ENCODE measurements at places on chromosomes 4 and X.

GRCh38 chr4:98430708-98431403, 169.7 kb downstream of the RAP1GDS1 start:
- DNase-seq, result no peak

DNA sequence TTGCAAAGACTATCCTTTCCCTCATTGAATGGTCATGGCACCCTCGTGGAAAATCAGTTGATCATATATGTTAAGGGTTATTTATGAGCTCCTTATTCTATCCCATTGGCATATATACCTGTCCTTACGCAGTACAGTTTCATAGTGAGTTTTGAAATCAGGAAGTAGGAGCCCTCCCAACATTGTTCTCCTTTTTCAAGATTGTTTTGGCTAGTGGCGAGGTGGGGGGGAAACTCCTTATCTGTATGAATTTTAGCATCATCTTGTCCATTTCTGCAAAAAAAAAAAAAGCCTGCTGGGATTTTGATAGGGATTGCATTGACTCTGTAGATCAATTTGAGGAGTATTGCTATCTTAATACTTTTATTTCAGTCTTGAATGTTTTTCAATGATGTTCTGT, 2.5 kb upstream of the USP9X start:
- DNase-seq, result no peak

GRCh38 chr4:147717878-147718277, 14.0 kb upstream of the ARHGAP10 start:
- DNase-seq, result no peak

GRCh38 chr4:56844802-56845580, 23.5 kb upstream of the SPINK2 start:
- no peak for DNase-seq

- no peak for DNase-seq
These were observed 457.9 kb downstream of the FAT4 start for GRCh38 chr4:125772680-125773079.

DNA sequence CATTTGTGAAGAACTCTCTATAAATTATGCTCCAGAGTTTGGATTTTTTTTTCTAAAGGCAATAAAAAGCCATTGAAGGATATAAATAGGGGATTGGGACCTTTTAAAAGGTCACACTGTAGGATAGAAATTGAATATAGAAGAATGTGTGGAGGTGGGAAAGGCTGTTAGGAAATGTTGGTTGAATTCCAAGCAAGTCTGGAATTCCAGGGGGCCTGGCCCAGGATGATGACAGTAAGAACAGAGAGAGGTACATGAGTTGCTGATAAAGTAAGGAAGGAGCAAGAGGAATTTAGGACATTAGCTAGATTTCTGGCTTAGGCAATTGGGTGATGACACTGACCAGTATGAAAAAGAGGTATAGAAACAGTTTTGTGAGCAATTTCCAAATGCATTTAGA, 95.4 kb upstream of the USP38 start:
- DNase-seq, result no peak

DNA sequence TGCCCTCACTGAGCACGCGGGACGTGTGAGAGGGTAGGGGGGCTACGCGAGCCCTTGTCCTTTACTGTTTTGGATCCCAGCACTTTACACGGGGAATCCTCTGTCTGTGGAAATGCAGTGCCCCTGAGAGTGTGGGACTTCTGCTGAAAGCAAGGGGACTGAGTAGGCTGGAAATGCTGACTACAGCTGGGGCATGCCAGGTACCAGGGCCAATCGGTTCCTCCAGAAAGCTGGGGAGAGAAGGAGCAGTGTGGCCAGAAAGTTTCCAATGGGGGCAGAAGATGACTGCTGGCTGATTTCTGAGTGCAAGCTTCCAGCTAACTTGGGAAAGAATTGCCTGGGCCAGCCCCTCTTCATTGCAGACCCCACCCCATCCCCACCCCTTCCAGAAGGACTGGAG, 1.5 kb downstream of the NHSL2 start:
- DNase-seq, result no peak

DNA sequence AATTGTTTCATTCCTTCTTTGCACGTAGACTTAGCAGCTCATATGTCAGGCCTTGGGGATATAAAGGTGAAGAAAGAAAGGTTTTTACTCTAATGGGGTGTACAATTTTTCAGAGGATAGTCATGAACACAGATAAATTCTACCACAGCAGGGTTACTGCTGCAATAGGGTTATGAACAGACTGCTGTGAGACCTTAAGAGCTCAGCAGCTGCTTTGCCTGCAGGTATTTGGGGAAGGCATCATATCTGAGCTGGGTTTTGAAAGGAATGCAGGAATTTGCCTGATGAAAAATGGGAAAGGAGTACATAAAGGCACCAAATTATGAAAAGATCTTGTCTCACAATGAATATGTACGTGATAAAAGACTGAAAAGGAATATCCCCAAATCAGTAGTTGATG, 128.9 kb downstream of the CEP135 start:
- no peak for DNase-seq

DNA sequence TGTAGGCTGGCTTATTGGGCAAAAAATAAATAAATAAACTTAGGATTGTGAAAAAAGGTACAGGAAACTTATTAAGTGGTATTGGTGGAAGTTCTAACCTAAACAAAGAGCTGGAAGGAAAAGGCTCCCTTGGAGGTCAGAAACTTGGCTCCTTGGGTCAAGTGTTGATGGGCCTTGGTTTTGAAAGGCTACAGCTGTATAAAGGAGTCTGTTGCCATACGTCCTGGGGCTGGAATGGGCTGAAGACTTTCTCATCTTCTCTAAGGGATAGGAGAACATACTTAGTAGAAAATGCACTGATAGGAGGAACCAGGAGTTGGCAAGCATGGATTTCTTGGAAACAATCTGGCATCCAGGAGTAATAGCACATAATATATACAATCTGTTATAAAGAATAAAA, 56.6 kb downstream of the PDLIM5 start:
- DNase-seq, result no peak
